ENCODE measurements at places on chromosomes 3 and 15.

GRCh38 chr15:34993877-34994276, 5.8 kb upstream of the ZNF770 start:
- DNase-seq: no peak

- no peak for DNase-seq
Observed at GRCh38 chr15:61528581-61528910, 299.4 kb upstream of the RORA start.

DNA sequence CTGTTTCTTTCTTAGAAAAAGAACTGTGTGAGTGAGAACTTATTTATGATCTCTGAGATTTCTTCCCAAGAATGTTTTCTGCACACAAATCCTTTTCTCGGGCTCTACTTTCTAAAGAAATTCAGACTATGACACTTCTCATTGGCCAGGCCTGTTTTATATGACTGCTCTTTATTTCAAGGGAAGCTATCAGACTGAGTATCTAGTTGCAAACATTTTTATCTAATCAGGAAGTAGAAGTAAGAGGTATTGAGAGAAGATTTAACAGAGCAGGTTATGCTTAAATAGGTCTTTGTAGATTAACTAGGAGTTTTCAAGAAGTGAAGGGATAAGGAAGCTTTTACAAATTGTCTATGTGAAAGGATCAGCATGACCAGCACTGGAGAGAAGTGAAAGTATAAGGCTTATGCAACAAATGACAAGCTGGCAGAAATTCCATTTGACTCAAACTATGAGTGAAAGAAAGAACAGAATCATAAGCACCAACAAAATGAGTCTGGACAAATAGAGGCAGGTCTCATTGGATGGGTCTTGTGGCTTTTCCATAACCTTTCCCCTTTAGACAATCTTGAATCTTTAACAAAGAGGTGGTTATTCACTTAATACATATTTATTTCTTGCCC, 71.9 kb upstream of the CHL1 start:
- DNase-seq: no peak

DNA sequence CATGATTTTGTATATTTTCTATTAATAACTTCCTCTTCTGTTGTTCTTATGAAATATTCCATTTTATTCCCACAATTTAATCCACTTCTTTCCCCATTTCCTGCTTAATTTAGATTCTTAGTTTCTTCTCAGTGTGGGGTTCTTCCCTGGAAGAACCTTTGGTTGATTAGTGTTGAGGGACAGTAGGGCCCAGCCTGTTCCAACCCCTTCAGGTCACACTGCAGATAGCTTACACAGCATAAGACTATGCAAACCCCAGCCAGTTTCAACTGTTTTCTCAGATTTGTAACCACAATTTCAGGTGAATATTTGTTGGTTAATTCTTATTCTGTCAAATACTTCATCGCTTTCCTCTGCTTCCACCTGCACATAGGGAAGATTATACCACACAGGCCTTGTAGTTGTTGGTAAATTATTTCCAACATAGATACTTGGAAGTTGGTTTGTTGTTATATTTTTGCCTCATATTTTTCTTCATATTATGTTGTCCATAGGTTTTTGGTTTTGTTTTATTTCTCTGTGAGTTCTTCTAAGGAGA, 34.7 kb downstream of the AADACL2 start:
- no peak for DNase-seq

- DNase-seq: no peak
Observed at GRCh38 chr15:84594617-84595290, 6.1 kb upstream of the ZSCAN2 start.

DNA sequence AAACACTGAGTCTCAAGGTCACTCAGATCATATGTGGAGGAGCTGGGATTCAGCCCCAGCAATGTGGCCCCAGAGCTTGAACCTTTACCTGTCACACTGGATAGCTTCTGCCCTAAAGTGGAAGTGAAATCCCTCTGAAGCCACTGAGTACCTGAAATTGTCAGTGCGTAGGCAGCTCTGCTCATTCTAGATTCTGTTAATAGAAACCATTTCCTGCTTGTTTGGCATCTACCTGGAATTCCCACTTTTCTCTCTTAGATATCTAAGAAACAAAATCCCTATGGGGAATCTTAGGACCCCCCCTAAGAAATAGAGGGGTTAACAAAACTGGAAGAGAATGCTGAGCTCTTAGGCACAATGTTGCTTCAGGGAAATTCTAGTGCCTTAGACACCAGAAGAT, 29.8 kb downstream of the FBXL22 start:
- no peak for DNase-seq

All from activated CD8-positive, alpha-beta memory T cell treated with anti-CD3 and anti-CD28 coated beads for 48 hours (primary cell).